ENCODE measurements at places on chromosomes 3 and 15. TPM values are rescaled to one million over a fixed set of nuclear protein-coding genes. Genes with fewer than 3 reads are reported as not detected.

DNA sequence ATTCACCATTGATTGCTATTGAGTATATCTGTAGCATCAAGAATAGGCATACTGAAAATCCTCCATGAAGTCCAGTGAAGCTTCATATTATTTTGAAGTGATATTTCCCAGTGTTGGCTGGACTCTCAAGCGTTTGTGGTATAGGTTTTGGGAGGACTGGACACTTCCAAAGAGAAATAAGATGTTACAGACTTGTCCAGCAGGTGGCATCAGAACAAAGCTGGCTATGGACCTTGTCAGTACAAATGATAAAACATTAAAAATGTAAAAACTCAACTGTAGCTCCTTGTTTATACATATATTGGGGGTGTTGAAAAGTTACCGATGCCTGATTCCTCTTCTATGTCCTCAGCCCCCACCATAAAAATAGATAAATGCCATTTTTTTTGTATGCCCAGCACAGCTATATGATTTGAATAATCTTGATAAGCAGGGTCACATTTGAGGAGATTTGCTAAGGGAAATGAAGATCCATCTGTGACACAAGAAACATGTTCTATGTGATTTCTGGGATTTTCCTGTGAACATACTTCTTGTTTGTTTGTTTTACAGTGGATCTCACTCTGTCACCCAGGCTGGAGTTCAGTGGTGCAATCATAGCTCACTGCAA, 54.5 kb upstream of the GOLGA6B start:
- no peaks in the 10 kb centered on the region for H3K27me3 ChIP-seq
- peak; percentile 60 for DNase-seq
- H3K27ac ChIP-seq, result no peak overlapping the region
- H3K4me1 ChIP-seq, result no peaks in the 10 kb centered on the region
- H3K36me3 ChIP-seq, result no peaks in the 10 kb centered on the region

- no peak overlapping the region for H3K4me3 ChIP-seq
- H3K4me1 ChIP-seq, result no peaks in the 10 kb centered on the region
- DNase-seq, result peak; percentile 44
- H3K36me3 ChIP-seq, result peaks cover 6% of the 10 kb centered on the region
- no peaks in the 10 kb centered on the region for H3K27me3 ChIP-seq
- no peak overlapping the region for H3K27ac ChIP-seq
Measured at GRCh38 chr3:13491206-13491974, 11.3 kb downstream of the HDAC11 start.

DNA sequence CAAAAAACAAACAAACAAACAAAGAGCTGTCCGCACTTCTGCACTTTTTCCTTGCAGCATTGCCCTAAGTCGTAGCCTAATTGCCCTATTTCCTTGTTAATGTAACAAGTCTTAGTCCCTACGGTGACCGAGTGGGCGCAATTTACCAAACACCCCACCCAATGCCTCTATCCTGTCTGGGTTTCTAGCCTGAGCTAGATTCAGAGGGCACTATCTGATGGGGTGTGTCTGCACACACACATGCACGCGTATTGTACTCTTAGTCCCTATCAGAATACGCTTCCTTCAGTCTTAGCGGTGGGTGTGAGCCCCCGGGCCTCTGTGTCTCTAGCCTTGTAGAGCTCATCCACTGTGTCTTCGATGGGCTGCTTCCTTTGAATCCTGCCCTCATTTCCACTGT, 125.9 kb upstream of the DLG1 start:
- no peaks in the 10 kb centered on the region for H3K27me3 ChIP-seq
- H3K4me1 ChIP-seq, result no peaks in the 10 kb centered on the region
- no peak overlapping the region for H3K4me3 ChIP-seq

GRCh38 chr15:27094235-27094634, 123.3 kb downstream of the GABRG3 start:
- no peaks in the 10 kb centered on the region for H3K27me3 ChIP-seq
- peak overlapping the region; percentile 55 for H3K27ac ChIP-seq
- no peak for DNase-seq
- H3K4me3 ChIP-seq, result no peak overlapping the region
- no peaks in the 10 kb centered on the region for H3K36me3 ChIP-seq

DNA sequence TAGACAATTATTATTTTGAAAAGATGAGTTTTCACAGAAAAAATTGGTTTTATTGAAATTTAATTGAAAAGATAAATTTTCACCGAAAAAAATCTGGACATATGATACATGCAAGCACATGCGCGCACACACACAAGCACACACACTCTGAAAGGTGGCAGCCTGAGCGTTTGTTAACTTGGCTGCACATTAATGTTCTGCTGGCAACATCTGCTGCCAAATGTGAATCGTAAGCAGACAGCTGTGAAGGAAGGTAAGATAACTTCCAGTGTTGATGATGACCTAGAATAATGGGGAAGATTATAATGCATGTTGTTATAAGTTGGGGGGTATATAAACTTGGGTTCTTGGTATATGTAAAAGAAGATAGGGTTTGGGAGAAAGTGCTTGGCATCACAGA, 18.4 kb upstream of the CMTM7 start:
- no peaks in the 10 kb centered on the region for H3K4me1 ChIP-seq
- DNase-seq, result no peak
- H3K27ac ChIP-seq, result no peak overlapping the region
- no peaks in the 10 kb centered on the region for H3K36me3 ChIP-seq
- peaks cover 4% of the 10 kb centered on the region for H3K27me3 ChIP-seq
- H3K4me3 ChIP-seq, result no peak overlapping the region

GRCh38 chr15:78618490-78618934, 2.3 kb downstream of the CHRNA3 start:
- peak; percentile 97 for DNase-seq
- no peaks in the 10 kb centered on the region for H3K4me1 ChIP-seq
- no peaks in the 10 kb centered on the region for H3K36me3 ChIP-seq
- peaks cover 46% of the 10 kb centered on the region for H3K27me3 ChIP-seq
- no peak overlapping the region for H3K4me3 ChIP-seq

- H3K36me3 ChIP-seq, result no peaks in the 10 kb centered on the region
- no peak overlapping the region for H3K4me3 ChIP-seq
- H3K27me3 ChIP-seq, result no peaks in the 10 kb centered on the region
- no peak for DNase-seq
- peak overlapping the region; percentile 66 for H3K27ac ChIP-seq
Measured at GRCh38 chr3:142127941-142128658, 21.2 kb downstream of the TFDP2 start.

GRCh38 chr3:129557548-129557894, 14.5 kb downstream of the H1-8 start:
- H3K4me3 ChIP-seq, result no peak overlapping the region
- DNase-seq, result no peak
- H3K27ac ChIP-seq, result peak overlapping the region; percentile 17
- H3K27me3 ChIP-seq, result no peaks in the 10 kb centered on the region
- no peaks in the 10 kb centered on the region for H3K4me1 ChIP-seq

DNA sequence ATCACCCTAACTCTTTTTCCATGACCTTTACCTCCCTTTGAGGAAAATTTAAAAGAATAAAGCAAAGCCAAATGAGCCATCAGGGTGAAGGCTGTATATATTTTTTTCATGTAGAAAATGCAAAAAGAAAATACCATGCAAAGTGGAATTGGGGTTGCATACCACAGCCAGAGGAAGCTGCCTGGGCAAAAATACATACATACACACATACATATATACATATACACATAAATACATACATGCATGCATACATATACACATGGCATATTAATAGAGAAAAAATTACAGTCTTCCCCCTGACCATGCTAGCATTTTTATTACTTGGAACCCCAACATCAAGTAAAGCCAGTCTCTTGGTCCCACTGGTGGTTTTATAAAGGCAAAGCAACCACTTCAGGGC, 63.7 kb upstream of the TMCO5A start:
- H3K4me3 ChIP-seq, result no peak overlapping the region
- H3K36me3 ChIP-seq, result no peaks in the 10 kb centered on the region
- DNase-seq, result no peak

DNA sequence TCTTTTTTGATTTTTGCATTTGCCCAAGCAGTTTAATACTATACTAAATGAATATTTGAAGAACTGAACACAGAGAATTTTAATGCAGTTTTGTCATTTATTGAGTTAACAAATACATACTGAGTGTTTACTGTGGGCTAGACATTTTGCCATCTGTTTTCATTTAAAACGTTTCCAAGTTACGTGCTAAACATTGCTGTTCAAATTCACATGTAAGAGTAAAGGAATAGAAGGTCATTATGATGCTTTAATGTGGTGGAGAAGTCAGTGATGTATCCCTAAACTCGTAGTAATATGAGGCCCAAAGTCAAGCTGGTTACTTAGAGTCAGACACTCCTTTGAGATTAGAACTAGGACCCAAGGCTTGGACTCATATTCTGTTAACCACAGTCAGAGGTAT, 49.4 kb downstream of the CRYBG3 start:
- no peak overlapping the region for H3K27ac ChIP-seq
- no peaks in the 10 kb centered on the region for H3K27me3 ChIP-seq
- no peak overlapping the region for H3K4me3 ChIP-seq
- H3K36me3 ChIP-seq, result no peaks in the 10 kb centered on the region
- no peak for DNase-seq

DNA sequence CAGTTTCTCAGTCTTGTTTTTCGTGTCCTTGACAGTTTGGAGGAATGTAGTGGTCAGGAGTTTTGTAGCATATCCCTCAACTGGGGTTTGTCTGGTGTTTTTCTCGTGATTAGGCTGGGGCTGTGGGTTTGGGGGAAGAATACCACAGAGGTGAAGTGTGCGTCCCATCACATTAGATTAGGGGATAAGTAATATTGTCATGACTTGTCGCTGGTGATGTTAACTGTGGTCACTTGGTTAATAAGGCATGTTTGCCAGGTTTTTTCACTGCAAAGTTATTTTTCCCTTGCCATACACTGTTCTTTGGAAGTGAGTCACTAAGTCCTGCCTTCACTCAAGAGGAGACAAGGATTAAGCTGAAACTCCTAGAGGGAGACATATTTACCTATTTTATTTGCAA, 39.1 kb downstream of the PAK2 start:
- peak overlapping the region; percentile 8 for H3K4me3 ChIP-seq
- no peaks in the 10 kb centered on the region for H3K4me1 ChIP-seq
- DNase-seq, result no peak
- no peak overlapping the region for H3K27ac ChIP-seq
- peaks cover 44% of the 10 kb centered on the region for H3K36me3 ChIP-seq

- H3K27ac ChIP-seq, result peak overlapping the region; percentile 63
- H3K27me3 ChIP-seq, result no peaks in the 10 kb centered on the region
- DNase-seq, result no peak
- no peak overlapping the region for H3K4me3 ChIP-seq
- no peaks in the 10 kb centered on the region for H3K4me1 ChIP-seq
- no peaks in the 10 kb centered on the region for H3K36me3 ChIP-seq
Measured at GRCh38 chr15:29044503-29044901, 158.7 kb downstream of the APBA2 start.

Gene CADM2
- total RNA-seq, result 24.1 TPM

Gene EIF5A2
- total RNA-seq, result 8.4 TPM

Gene ATP13A5
- total RNA-seq, result 0.43 TPM

Gene ARL14
- not detected for total RNA-seq

Gene MUSTN1
- 1.1 TPM for total RNA-seq

Gene ALDH1A2
- total RNA-seq, result not detected

Gene MBD4
- total RNA-seq, result 36.2 TPM

Gene PARP15
- 0.27 TPM for total RNA-seq

Gene SAMMSON
- total RNA-seq, result not detected

Gene PLSCR2
- 2.7 TPM for total RNA-seq

Gene RAB8B
- 32.1 TPM for total RNA-seq

Gene UROC1
- total RNA-seq, result not detected

All from endodermal cell (in vitro differentiated cells).